Thoracic aorta (tissue), 2 donors: ENCODE measurements at places on chromosomes 16 and 17. TPM values are rescaled to one million over a fixed set of nuclear protein-coding genes. Genes with fewer than 3 reads are reported as not detected.

PABPN1L gene
- total RNA-seq = not detected

RAP1GAP2 gene
- 12.4 TPM for total RNA-seq

PRSS33 gene
- total RNA-seq = not detected

PRRT2 gene
- 40.8 TPM for total RNA-seq

OTOA gene
- not detected for total RNA-seq

SOST gene
- 45.2 TPM for total RNA-seq

GRCh38 chr16:30488764-30489605, 16.4 kb downstream of the ITGAL start:
- H3K36me3 ChIP-seq = no peaks in the 10 kb centered on the region
- H3K27ac ChIP-seq = no peak overlapping the region
- no peak for DNase-seq
- no peak overlapping the region for H3K4me3 ChIP-seq

GRCh38 chr16:55120826-55121225, 190.2 kb downstream of the IRX5 start:
- H3K27me3 ChIP-seq = no peaks in the 10 kb centered on the region
- no peaks in the 10 kb centered on the region for H3K4me1 ChIP-seq
- DNase-seq = no peak
- no peak overlapping the region for H3K27ac ChIP-seq
- H3K36me3 ChIP-seq = no peaks in the 10 kb centered on the region
- H3K4me3 ChIP-seq = no peak overlapping the region

- H3K36me3 ChIP-seq = no peaks in the 10 kb centered on the region
- no peaks in the 10 kb centered on the region for H3K27me3 ChIP-seq
- H3K4me1 ChIP-seq = no peaks in the 10 kb centered on the region
- H3K27ac ChIP-seq = no peak overlapping the region
- no peak overlapping the region for H3K4me3 ChIP-seq
These were observed 21.9 kb downstream of the AIPL1 start for GRCh38 chr17:6413065-6413464.

GRCh38 chr17:21278450-21279197, 5.9 kb upstream of the MAP2K3 start:
- no peak overlapping the region for H3K4me3 ChIP-seq
- DNase-seq = no peak
- peaks cover 14% of the 10 kb centered on the region for H3K4me1 ChIP-seq
- no peak overlapping the region for H3K27ac ChIP-seq

DNA sequence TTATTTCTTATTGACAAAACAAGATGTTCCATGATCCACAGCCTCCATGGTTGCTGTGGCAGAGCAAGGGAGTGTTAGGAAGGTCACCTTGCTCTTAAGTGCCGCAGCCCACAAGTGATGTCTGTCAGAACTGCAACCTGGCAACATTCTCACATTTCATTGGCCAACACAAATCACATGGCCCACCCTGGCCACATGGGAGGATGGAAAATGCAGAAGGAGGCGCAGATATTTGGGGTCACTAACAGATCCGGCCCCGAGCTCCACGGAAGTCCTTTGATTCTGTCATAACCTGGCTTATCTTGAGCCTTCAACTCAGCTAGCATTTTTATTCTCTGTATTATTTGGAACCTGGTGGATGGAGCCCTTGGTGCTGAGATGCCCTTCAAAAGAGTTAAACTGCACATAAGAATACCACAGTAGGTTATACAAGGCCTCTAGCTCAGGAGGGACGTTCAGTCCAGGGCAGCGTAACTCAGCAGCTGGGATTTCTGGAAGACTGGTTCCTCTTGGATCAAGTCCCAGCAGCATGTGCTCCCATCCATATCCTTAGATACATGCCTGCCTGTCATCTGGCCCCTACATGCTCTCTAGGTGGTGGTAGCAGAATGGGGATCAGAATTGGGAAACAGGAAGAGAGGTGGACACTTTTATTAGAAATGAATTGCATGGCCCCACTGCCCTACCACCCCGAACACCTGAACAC, 508.1 kb downstream of the HAPSTR1 start:
- H3K4me3 ChIP-seq = no peak overlapping the region
- no peak for DNase-seq

GRCh38 chr17:61456688-61457225, 4.5 kb downstream of the TBX4 start:
- H3K4me3 ChIP-seq = peak overlapping the region; percentile 66
- no peaks in the 10 kb centered on the region for H3K36me3 ChIP-seq

- H3K4me3 ChIP-seq = no peak overlapping the region
- H3K4me1 ChIP-seq = no peaks in the 10 kb centered on the region
- no peak for DNase-seq
These were observed 51.7 kb downstream of the ZNF778 start for GRCh38 chr16:89268987-89269735.

DNA sequence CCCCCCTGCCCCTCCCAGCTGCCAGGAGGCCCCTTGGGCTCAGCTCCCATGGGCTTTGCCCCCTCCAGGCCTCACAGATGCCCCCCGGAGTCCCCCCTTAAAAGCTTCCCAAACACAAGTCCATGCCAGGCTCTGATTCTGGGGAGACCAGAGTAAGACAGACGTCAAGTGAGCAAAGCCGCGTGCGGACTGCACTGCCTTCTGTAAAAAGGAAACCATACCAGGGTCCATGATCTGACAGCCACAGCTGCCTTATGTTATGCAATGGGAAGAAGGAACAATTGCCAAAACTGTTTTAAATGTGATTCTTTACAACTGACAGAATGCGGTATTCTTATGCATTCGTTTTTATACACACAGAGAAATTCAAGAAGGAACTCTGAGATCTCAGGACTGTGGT, 17.9 kb upstream of the HEXD start:
- H3K36me3 ChIP-seq = peaks cover 13% of the 10 kb centered on the region
- H3K27me3 ChIP-seq = no peaks in the 10 kb centered on the region
- no peak overlapping the region for H3K4me3 ChIP-seq
- H3K4me1 ChIP-seq = peaks cover 13% of the 10 kb centered on the region

DNA sequence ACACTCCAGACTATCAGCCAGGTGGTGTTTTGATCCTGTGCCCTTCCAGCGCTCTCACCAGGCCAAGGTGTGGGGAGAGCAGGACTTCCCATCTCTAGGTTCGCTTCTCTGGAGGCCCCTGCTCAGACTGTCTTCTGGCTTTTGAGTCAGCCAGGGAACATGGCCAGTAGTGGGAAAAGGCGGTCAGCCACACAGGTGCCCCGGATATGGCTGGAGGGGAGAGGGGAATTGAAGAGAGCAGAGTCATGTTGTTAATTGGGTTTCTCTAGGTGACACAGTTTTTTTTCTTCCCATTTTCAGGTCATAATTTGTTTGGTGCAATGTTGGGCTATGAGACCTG, 1.5 kb downstream of the MINK1 start:
- H3K4me1 ChIP-seq = peaks cover 17% of the 10 kb centered on the region
- H3K4me3 ChIP-seq = peak overlapping the region; percentile 90
- H3K27me3 ChIP-seq = no peaks in the 10 kb centered on the region
- H3K36me3 ChIP-seq = no peaks in the 10 kb centered on the region
- no peak for DNase-seq
